Activated T-cell treated with anti-CD3 and anti-CD28 coated beads, Interleukin-2, amount 50 U/mL, for 4 hours (primary cell): ENCODE measurements at places on chromosomes 13 and 19. TPM values are rescaled to one million over a fixed set of nuclear protein-coding genes. Genes with fewer than 3 reads are reported as not detected.

DNA sequence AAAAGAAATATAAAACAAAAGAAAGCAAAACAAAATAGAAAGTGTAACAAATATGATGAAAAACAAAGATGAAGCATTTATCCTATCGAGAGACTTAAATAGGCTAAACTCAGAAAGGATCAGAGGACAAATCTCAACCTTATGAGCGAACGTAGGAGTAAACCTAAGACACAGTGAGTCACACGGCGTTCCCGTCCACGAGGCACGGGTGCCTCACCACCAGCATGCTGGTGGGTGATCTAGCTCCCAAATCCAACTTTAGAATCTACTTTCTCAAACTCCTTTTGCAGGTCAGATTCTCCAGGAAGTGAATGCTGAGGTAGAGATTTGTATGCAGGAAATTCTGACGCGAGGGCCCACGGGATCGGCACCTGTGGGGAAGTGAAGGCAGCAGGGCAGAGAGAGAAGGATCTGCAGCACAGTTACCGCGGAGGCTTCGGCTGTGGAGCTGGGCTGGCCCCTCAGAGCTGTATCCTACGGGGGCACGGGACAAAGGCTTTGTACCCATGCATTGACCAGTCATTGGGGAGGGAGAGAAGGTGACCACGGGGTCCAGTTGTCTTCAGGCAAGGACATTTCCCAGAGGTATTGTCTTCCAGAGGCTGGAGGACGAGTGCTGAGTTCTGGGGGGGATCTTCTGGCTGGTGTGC lies 7.5 kb upstream of the MIER2 start:
- DNase-seq, result no peak

DNA sequence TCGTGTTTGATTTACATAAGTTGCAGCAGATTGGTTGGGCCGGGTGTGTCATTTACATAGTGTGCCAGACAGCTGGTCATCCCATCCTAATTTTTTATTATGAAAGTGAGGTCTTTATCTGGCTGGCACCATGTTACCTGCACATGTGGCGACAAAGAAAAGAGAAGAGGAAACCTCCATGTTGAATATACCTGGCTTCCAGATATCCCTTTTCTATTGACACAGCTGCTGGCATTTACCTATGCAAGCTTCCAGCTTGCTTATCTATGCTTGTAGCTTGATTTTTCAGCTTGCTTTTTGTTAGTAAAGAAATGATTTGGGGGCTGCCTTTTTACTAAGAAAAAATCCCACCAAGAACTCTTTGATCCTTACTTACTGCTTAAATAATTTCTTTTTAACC lies 681.3 kb upstream of the SLITRK1 start:
- no peak for DNase-seq

GRCh38 chr13:43514311-43514710 lies 272.5 kb downstream of the ENOX1 start:
- DNase-seq, result no peak

DNA sequence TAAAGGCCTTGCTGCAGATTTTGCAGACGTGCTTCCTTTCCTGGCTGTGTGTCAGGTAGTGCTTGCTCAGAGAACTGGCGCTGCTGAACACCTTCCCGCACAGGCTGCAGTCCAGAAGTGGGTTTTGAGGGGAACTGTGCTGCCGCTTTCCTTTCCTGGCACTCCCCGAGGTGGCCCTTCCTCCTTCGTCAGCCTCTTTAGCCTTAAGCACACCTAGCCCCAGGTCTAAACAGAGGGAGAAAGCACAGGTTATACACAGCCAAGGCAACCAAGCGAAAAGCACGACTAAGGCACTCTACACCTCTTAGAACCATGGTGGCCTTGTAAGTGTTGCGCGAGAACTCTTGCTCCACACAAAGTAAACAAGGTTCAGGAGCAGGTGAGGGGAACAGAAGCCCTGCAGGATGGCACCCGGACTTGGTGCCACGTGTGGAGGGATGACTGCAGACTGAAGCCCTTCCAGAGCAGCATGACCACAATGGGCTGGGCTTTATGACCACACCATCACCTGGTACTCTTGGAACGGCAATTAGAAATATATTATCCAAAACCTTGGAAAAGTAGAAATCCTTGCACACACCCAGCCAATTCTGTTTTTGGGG lies 23.6 kb downstream of the ZNF541 start:
- no peak for DNase-seq

- DNase-seq, result no peak
Measured at GRCh38 chr13:44263751-44264620, 109.6 kb upstream of the SERP2 start.

DNA sequence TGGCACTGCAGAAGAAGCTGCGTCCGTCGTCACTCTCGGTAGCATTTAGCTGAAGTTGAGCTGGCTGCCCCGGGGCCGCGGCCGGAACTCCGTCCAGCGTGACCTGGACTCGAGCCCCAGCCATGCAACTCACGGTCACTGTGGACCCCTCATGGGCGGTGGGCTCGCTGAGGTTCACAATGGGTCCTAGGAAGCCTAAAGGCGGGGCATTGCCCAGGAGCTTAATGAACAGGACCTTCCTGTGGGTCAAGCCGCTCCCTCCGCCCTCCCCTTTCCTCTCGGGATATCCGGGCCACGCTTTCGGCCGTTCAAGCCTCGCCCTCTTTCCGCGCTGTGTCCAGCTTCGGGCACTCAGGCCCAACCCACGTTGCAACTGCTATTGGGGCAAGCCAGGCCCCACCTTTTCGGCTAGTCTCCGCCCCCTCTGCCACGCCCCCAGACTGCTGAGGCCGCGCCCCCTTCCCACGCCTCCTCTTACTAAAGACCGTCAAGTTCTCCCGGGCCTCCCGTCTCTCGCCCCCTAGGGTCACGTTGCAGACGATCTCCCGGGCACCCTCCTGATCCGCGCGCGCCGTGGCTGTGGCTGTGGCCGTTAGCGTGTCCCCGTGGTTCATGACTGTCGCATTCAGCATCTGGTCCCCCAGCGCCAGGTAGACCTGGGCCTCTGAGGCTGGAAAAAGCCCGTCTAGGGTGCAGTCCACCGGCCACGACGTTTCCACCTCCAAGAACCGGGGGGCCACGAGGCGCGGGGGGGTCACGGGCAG lies 1.4 kb upstream of the RAVER1 start:
- DNase-seq, result no peak

AP1M1 gene
- 109 TPM for total RNA-seq

EPS8L1 gene
- total RNA-seq, result 1.2 TPM
